ENCODE measurements at places on chromosomes 5 and 9.
A peak's percentile ranks its signal among the peaks of the same experiment; 100 is the strongest.

DNA sequence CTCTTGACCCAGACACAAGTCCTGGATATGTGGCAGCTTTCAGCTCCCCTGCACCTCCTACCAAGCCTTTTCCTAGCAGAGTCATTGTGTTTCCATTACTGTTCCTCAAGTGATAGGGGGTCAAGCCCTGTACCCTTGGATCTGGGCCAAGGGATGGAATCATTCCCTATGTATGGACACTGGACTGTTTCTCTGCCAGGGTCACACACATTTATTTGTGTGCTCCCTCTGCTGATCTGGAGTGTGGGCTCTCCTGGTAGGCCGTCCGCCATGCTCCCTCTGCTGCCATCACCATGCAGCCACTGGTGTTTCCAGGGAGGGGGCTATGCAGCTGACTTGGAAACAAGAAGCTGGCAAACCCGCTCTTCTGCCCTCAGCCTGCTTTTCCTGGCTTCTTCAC is 9.5 kb downstream of the GM2A start:
- no peak for DNase-seq

- DNase-seq = no peak
Measured at GRCh38 chr5:133062276-133062675, 10.5 kb downstream of the HSPA4 start.

DNA sequence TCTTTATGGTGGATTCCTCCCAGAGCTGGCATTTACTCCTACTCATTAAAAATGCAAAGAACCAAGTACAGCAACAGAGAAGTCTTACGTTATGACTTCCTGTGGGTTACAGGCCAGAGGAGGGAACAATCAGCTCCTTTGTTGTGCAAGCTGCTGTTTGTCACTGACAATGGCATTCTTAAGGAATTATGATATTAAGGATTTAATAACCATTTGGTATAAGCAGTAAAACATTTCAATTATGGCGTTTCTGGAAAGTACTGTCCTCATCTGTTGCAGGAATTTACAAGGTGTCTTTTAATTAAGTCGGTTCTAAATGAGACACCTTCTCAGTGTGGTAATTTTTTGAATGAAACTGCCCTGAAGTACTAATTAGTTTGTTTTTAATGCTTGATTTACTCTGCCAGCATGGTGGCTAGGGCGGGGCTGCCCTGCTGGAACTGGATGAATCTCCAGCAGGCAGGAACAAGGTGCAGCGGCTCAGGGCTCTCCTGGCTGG is 49.1 kb upstream of the VDAC1 start:
- no peak for DNase-seq

DNA sequence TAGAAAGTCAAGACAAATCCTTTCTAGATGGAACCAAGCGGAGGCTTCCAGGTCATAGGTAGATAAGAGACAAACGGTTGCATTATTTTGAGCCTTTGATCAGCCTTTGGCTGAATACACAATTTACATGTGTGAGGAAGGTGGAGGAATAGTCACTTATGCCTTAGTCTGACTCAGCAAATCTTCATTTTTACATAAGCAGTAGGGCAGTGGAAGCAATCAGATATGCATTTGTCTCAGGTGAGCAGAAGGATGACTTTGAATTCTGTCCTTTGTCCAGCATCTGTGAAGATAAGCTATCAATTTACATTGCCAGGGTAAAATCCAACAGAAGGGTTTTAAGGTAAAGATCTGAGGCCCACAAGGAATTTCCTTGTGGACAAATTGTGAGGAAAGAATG is 23.8 kb downstream of the TUSC1 start:
- DNase-seq = no peak

DNA sequence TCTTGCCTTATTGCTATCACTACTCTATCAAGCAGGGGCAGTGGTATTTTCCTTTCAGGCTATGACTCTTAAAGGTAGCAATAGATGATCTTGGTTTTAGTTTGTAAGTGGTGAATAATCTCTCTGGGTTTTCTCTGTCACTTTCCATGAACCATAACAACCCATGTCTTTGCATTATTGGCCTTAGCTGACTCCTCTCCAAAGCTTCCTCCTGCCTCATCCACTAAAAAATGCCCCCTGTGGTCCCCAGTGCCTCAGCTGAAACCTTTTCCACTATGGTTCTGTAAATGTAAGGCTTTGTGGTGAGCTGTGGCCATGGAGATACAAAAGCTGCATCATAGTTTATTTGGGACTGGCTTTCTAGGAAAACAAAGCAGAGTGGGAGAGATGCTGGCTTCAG is 128.8 kb downstream of the GPBP1 start:
- no peak for DNase-seq

DNA sequence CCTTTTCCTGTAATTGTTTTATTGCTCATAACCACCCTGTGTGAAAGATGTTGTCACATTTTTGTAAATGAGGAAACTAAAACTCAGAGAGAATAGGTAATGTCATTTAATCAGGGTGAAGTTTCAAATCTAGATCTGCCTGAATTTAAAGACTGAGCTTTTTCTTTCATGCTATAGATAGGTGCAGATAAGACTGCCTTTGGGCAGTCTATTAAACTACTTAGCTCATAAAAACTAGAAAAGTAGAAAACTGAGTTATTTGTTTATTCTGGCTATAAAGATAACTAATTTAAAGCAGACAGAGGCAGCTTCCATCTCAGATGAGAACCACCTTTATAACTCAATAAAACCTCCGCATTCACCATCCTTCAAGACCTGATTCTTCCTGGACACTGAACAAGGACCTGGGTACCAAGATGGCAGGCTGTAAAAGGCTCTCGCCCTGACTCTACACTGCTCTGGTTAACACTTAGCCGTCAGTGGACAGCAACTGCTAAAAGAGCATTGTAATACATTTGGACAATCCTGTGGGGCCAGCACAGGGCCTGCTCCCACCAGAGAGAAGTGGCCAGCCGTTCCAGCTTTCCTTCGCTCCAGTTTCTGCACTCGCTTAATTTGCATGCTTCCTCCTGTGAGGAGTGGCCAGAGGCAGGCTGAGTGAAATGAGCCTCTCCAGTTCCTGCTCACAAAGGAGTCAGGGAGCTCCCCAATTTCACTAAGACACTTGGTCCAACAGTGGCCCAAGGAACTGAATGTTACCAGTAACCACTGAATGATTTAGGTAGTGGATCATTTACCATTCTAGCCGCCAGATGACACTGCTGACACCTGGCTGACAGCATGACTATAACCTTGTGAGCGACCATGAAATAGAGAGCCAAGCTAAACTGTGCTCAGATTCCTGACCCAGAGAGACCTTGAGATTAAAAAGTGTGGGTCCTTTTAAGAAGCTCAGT is 566.4 kb downstream of the EFNA5 start:
- DNase-seq = no peak

GRCh38 chr5:178450121-178451028 is 139.8 kb downstream of the COL23A1 start:
- DNase-seq = no peak

GRCh38 chr9:102986425-102986824 is 8.7 kb upstream of the CYLC2 start:
- no peak for DNase-seq

- DNase-seq = no peak
Measured at GRCh38 chr5:158857976-158858375, 241.7 kb downstream of the EBF1 start.

GRCh38 chr9:135717410-135717809 is 15.4 kb downstream of the KCNT1 start:
- no peak for DNase-seq

DNA sequence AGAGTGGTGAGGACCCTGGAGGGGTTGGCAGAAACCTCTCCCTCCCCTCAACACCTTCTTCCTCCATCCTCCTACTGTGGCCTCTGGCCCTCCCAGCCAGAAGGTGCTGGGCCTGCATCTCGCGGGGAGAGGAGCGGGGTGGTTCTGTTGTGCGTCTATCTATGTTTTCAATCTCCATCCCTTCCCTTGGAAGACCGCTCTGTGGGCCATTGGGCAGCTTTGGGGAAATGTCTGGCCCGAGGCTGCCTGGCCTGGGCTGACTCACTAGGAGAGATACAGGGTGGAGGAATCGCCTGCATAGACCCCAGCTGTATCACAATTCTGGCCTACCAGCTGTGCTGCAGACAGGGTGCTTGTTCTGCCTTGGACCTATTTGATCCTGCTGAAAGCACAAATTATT is 48.4 kb upstream of the DAB2IP start:
- DNase-seq = no peak

DNA sequence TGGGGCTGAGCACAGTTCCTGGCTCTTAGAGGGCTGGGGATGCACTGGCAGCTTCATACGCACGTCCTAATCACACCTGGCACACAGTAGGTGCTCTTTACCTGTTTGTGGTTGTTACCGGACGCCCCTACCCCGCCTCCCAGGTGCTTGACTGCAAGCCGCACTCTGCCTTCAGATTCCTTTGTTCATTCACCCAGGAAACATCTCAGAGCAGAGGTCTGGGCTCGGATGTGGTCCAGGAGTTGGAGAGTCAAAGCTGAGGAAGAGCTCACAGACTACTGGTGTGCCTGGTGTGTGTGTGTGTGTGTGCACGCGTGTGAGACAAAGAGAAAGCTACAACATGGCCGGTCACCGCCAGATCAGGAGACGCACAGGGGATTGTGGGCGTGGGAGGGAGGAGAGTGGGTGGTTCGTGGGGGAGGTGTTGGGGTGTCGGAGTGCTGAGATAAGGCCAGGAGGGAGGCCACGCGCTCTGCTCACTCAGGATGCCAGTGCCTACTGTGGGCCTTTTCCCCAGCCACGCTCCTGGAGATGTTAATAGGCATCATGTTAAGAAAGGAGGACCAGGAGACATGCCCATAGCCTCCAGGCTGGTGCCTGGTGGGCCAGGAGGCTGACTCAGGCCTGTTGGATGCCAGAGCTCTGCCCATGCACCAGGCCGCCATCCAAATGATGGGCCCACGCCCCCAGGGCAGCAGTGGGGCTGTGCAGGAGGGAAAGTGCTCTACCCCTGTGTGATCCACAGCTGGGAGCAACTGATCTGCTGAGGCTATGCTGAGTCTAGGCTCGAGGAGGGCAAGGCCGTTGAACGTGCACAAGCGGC is 39.9 kb downstream of the CRB2 start:
- no peak for DNase-seq

DNA sequence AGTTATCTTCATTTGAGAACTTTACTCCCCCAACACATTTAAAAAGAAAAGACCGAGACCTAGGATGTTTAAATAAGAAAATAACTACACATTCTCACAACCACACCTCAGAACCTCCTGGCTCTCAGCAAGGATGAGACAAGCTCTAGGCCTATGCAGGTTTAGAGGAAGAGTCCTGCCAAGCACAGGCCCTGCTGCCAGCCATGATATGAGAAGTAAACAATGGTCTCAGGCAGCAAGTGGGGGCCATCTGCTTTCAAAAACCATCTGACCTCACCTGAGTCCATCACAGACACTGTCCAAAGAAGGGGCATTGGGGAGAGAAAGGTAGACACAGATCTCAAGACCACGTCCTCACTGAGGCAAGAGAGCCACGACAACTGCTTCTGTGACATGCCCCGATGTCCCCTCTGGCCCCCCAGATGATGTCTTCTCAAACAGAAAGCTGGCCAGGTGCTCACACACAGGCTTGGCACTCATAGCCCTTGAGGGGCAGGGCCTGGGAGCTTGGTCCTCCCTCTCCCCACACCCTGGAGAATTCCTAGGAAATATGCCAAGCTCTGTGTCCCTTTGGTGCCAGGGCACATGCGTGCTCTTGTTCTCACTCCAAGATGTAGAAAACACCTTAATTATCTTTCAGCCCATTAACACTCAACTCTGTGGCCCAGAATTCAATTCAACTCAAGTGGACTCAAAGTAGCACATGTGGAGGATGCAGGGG is 150.4 kb downstream of the FSTL4 start:
- no peak for DNase-seq

- no peak for DNase-seq
Measured at GRCh38 chr5:38509185-38509584, 47.3 kb downstream of the LIFR start.

DNA sequence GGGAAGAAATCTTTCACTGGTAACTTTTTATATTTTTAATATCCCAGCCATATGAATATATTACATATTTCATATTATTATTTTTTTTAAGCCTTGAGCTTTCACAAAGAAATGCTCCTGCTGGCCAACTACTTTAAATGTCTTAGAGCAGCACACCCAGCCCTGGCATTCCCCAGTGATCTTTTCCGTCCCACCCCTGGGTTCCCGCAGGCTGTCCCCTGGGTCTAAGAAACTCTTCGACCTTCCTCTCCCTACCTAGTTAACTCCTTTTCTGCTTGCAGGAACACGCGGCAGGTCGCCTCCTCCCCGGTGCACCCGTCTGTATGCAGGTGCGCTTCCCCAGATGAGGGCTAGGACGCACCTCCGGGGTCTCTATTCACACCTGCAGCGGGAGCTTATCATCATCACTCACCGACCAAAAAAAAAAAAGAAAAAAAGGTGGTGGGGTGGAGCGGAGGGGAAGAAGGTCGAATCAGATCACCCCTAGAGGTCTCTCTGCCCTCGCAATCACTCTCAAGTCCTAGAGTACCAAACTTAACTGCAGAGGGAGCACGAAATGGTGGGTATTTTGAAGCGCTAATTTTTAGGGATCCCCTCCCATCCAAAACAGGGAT is 696 bp downstream of the ZFP62 start:
- peak; percentile 79 for DNase-seq

DNA sequence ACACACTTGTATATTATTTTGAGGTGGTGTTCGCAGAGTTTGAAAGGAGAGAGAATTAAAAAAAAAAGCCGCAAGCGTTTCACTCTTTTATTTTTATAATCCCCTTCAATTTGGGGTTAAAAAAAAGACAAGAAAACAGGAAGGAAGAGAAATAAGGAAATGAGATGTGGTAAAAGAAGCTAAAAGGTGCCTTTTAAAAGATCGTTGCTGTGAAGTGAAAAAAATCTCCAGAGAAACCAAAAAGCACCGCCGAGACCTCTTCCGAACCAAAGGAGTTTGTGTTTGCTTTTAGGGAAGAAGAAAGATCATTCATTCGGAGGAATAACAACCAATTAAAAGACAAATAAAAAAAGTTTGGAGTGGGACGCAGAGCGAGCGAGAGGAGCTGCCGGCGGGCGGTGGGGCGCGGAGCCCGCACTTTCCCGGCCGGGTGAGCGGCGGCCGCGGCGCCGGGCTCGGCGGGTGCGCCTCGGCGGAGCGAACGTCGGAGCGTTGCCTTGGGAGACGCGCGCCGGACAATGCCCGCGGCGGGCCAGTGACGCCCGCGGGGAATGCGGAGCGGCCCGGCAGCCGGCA is 355 bp downstream of the TLE4 start:
- DNase-seq = no peak

GRCh38 chr5:39905356-39905755 is 480.6 kb upstream of the DAB2 start:
- no peak for DNase-seq

- no peak for DNase-seq
Measured at GRCh38 chr5:169744336-169744735, 107.3 kb downstream of the DOCK2 start.

DNA sequence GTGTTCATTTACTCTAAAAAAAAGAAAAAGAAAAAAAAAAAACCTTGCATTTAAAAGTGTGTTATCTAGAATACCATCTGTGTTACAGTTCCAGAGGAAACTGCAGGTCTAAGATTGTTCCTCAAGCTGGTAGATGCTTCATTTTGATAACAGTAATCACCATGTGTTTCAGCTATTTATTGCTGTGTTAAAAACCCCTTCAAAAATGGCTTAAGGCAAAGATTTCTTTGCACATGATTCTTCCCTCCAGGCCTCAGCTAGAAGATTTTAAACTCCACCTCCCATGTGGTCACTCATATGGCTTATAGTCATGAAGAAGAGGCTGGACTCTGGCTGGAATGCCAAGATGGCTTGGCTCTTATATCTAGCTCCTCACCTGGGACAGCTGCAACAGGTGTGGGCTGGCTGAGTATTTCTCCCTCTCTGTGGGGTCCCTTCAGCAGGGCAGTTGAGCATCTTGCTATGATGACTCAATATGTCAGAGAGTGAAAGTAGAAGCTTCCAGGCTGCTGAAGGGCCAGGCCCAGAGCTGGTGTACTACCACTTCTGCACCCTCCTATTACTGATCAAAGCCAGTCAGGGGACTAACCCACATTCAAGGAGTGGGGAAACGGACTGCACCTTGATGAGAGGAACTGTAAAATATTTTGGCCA is 920.4 kb upstream of the DMAC1 start:
- DNase-seq = no peak
